ENCODE measurements at places on chromosomes 3 and 15. TPM values are rescaled to one million over a fixed set of nuclear protein-coding genes. Genes with fewer than 3 reads are reported as not detected.

IGSF11 gene
- total RNA-seq, result not detected

MKRN3 gene
- total RNA-seq, result not detected

HLTF gene
- 58.6 TPM for total RNA-seq

GUCA1C gene
- not detected for total RNA-seq

NGLY1 gene
- total RNA-seq, result 33.7 TPM

ULK4 gene
- 33.0 TPM for total RNA-seq

LCTL gene
- 1.7 TPM for total RNA-seq

CDHR4 gene
- 0.13 TPM for total RNA-seq

STXBP5L gene
- total RNA-seq, result not detected

GPR62 gene
- 0.11 TPM for total RNA-seq

ABHD10 gene
- total RNA-seq, result 34.5 TPM
